Activated CD4-positive, alpha-beta memory T cell treated with anti-CD3 and anti-CD28 coated beads, Interleukin-2, amount 10 ng/mL, durations not matched to agents 7 days and 5 days (primary cell): ENCODE measurements at places on chromosomes 16 and 17. TPM values are rescaled to one million over a fixed set of nuclear protein-coding genes. Genes with fewer than 3 reads are reported as not detected.
A peak's percentile ranks its signal among the peaks of the same experiment; 100 is the strongest.

DNA sequence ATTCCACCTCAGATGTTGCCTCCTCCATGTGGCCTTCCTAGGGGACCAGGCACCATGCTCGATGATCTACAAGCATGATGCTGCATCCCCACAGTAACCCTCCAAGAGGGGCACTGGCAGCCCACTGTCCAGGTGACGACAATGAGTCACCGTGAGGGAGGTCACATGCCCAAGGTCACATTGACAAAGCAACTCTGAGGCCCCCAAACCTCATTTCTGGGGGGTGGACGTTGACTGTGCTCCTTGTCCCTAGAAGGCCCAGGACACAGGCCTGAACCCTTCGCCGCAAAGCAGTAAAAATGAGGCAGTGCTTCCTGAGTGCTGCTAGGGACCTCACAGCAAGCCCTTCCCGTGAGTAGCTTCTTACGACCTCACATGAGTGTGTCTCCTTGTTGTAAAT, 136.5 kb downstream of the C16orf78 start:
- DNase-seq = no peak

DNA sequence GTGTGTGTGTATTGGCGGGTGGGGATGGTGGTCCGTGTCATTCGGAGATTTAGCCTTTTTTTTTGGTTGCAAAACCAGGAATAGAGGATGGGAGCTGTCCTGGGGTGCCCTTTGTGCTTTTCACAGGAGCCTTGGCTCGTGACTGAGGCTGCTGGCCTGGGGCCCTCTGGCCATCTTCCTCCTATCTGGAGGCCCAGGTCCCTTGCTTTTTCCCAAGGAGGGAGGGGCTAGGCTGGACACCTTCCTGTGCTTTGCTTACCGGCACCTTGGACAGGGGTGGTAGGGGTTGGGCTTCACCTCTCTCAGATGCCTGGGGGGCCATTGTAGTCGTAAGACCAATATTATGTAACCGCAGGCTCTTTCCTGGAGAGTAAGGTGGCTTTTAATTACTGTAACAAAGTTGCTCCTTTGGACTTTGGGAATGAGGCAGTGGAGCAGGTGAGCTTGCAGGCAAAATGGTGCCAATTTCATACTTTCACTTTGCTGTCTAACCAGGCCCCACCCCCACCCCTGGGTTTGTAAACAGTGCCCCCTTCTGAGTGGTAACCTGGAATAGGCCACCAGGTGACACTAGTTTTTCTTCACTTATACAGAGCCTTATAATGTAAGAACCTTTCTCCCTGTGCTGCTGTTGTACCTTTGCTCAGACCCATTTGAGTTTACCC, 1.2 kb downstream of the DYNLL2 start:
- peak; percentile 64 for DNase-seq

- DNase-seq = peak; percentile 84
Measured at GRCh38 chr17:42183741-42184711, 1.2 kb downstream of the HCRT start.

DNA sequence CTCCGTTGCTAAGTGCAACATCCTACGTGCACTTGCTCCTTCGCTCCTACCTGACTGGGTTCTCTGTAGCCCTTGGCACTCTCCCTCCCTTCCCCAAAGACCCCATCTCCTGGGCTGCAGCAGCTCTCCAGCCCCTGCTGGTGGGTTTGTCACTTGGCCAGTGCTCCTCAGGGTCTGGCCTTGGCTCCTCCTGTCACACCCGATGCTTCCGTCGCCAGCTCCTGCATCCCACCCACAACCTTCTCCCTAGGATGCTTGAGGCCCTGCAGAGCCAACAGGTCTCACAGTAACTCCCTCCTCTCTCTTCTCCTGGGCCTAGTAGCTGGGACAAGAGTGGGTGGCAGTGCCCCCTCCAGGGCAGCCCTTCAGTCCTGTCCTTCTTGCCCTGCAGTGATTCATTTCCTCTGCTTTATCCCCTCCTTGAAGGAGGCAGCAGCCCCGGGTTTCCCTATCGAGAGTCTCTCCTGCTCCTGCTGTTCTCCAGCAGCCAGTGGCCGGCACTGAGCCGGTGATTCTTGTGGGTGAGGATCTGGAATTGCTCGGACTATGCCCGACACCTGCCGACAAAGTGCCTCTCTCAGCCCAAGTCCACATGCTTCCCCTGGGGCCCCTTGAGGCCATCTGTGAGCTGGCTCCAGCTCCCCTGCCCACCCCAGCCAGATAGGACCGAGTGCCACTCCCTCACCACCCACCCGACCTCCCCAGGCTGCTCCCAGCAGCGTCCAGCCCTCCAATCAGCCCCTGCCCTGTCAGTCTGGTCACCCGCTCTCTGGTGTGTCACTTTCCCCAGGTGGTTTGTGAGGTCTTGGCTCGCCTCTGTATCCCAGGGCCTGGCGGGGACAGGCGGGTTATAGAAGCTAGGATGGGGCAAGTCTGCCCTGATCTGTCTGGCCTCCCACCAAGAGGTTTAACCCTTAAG, 3.8 kb downstream of the LITAFD start:
- DNase-seq = no peak

GRCh38 chr16:82282662-82283061, 112.6 kb upstream of the MPHOSPH6 start:
- DNase-seq = no peak

DNA sequence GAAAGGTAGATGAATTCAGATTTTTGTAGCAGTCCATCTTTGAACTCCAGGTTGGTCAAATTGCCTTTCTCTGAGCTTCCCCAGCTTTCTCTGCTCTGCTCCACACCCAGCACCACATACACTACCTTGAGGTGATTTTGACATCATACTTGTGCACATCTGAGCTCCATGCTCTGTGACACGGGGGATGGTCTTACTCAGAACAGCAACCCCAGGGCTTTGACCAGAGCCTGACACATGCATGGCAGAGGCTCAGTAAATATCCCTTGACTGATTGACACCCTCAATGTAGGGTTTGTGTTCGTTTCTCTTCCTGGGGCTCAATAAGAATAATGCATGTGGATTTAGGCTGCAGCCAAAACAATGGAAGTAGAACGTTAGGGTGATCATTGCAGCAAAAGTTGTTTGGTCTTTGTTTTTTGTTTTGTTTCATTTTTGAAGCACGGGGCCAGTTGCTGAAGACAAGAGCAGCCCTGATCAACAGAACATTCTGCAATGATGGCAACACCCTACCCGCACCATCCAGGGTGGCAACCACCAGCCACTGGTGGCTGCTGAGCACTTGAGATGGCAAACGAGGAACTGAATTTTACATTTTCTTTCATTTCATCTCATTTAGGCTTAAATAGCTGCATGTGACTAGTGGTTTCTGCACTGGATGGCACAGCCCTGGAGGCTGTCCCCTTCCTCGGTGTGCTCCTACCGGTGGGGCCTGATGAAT, 224.8 kb upstream of the TNRC6C start:
- DNase-seq = no peak

DNA sequence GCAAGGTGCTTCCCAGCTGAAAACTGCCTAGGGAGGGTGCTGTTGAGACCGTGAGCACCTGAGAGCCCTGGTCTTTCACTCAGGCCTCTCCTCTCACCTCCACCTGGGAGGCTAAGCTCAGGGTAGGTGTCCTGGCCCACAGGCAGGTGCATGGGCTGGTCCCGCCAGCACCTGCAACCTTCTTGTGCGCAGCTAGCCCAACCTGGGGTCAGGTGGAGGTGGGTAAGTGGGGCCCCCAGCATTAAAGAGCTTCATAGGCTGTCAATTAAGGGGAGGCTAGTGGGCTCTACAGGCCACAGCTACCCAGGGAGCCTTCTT, 8.7 kb downstream of the ADCY7 start:
- DNase-seq = no peak

GRCh38 chr16:59263955-59264354, 529.8 kb upstream of the GOT2 start:
- DNase-seq = no peak

Gene KRT32
- total RNA-seq = not detected

DNA sequence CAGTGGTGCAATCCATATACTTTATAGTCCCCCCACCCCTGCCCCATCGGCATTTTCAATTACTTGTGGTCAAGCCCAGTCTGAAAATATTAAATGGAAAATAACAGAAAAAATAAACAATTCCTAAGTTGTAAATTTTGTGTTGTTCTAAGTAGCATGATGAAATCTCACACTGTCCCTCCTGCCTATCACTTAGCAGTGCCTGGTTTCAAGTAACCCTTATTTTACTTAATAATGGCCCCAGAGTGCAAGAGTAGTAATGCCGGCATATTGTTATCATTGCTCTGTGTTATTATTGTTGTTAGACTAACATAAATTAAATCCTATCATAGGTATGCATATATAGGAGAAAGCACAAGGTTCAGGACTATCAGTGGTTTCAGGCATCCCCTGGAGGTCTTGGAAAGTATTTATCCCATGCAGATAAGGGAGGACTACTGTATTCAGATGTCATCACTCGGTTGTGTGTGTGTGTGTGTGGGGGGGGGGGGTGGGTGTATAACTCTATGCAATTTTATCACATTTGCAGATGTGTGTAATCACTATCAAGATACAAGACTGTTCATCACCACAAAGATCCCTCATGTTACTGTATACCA, 9.3 kb downstream of the UBE2G1 start:
- no peak for DNase-seq

DNA sequence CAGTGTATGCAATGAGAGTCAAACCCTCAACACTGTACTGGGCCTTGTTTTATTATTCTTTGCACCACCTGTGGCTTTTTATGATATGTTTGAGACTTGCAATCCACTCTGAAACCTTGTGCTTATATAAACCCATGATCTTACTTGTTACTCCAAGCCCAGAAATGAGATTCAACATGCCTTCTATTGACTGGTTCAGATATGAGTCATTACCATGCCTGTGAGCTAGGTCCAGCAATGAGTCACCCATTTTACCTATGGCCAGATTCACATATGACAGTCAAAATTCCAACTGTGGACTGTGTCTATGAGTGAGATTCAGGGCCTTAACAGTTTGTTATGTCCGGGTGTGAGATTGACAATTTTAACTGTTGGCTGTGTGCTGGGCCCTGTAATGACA, 1846.1 kb downstream of the TP53TG3F start:
- DNase-seq = no peak

GRCh38 chr17:46866747-46867146, 15.4 kb downstream of the WNT9B start:
- no peak for DNase-seq

GRCh38 chr17:11550431-11550830, 47.8 kb upstream of the DNAH9 start:
- no peak for DNase-seq

GRCh38 chr16:22648941-22649340, 138.2 kb downstream of the NPIPB5 start:
- DNase-seq = no peak

DNA sequence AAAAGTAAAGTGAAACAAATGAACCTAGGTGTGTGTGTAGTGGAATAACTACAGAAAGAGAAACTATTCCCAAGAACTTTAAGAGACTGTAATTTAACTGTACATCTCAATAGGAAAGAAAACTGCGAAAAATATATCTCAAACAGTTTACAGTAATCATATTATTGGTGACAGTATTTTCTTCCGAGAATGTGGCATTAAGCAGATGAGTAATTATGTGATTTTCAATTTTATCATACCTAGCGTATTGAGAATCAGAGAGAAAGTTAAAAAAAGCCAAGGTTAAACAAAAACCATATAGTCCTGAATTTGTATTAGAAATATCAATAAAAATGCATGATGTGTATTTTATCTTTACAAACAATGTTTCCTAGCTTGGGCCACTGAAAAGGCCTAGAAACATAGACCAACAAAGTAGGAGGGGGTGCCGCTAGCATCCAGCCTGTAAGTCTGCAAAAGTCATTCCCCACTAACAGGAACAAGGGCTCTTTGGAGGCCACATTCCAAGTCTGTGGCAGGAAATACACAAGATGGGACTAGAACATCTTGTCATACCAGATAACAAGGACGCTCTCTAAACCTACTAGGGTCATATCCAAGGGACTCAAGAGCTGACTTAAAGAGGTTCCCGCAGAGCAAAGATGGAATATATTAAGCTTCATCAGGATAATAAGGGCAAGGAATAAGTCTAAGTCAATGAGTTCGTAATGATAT, 20.5 kb downstream of the RNF157 start:
- no peak for DNase-seq

DNA sequence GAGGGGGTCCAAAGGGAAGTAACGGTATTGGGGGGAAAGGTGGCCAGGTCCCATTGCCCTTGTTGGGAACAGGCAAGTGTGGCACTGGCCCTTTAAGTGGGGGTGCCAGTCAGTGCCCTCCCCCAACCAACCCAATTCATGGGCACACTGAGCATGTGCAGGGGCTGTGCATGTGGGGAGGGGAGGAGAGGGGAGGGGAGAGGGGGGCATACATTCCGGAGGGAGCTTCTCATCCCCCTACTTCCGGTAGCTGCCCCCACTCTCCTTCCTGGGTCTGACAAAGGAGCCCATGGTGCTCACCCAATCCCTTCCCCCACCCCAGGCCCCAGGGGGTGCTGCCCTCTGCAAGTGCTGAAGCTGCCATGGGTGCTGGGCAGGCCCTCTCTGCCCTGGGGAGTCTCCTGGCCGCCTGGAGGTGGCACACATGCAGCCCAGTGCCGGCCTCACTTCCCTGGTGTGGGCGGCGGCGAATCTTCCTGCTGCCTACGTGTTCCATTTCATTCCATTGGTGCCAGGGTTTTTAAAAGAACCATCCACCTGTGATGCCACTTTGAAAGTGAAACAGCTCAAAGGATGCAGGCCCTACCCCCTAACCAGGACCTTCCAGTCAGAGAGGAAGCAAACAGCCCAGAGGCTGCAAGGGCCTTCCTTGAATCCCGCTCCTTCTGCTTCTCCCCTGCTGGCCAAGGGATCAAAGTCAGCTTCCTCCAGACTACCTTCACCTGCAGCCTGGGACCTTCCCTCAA, 11.0 kb downstream of the HEXIM2 start:
- peak; percentile 40 for DNase-seq

GRCh38 chr17:64685705-64686104, 23.6 kb upstream of the SMURF2 start:
- DNase-seq = no peak

GRCh38 chr16:21987498-21987897, 13.4 kb downstream of the PDZD9 start:
- DNase-seq = no peak

DNA sequence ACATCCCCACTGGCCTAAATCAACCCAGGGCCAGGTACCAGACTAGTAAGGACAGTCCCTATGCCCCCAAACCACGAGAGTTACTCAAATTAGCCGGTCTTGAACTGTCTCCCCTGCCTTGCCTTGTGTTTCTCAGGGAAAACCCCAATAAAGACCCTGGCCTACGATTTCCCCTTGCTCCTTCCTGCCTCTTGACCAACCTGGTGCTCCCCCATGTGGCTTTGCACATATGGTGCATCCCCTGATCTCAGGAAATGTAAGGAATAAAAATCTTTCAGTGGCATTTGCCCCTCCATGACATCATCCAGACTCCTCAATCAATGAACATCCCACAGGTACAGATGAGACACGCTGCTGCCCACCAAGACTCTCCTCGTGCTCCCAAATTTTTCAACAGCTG, 87.9 kb downstream of the ZNF18 start:
- DNase-seq = no peak

GRCh38 chr17:56599088-56599487, 5.6 kb downstream of the NOG start:
- DNase-seq = no peak

GRCh38 chr17:45319239-45319703, 2.5 kb upstream of the MAP3K14 start:
- no peak for DNase-seq

Gene TMC5
- 0.53 TPM for total RNA-seq
